Activated CD4-positive, CD25-positive, alpha-beta regulatory T cell treated with anti-CD3 and anti-CD28 coated beads, Interleukin-2, amount 50 U/mL, for 16 hours (primary cell): ENCODE measurements at places on chromosomes 2 and 18.

DNA sequence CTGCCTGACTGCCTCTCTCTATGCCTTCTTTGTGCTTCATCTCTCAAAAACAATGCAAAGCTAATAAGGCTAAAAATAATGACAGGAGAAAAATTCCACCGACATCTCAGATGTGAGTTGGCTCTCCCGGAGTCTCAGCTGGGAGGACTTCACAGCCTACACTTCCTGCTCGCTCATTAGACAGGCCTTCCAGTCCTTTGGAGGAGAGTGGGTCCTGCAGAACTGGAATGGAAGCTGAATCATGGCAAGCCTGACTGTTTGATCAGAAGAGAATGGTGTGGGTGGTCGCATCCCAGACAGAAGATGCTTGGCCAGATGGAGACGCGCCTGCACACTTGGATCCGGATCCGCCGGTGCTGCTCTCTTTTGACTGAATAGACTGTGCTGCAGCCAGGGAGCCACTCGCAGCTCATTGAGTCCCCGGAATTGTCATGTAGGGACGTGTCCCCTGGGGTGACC, 49.7 kb downstream of the TRIB2 start:
- DNase-seq, result no peak

- DNase-seq, result no peak
Measured at GRCh38 chr2:128374001-128374710, 55.5 kb upstream of the HS6ST1 start.

DNA sequence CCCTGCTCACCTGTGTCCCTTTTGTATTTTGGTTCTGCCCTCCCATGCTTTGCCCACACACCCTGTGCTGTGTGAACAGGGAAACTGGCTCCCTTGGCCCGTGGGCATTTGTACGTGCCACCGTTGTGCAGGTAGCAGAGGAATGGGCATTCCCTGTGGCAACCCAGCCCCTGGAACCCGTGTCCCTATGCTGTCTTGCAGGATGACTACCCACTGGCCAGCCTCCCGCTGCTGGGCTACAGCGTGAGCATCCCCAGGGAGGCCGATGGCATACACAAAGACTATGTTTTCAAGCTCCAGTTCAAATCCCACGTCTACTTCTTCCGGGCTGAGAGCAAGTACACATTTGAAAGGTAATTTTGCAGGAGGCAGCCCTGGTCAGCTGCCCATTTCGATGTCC, 15.3 kb downstream of the STK25 start:
- DNase-seq, result no peak

GRCh38 chr2:214005337-214005736, 405.5 kb upstream of the VWC2L start:
- DNase-seq, result no peak

DNA sequence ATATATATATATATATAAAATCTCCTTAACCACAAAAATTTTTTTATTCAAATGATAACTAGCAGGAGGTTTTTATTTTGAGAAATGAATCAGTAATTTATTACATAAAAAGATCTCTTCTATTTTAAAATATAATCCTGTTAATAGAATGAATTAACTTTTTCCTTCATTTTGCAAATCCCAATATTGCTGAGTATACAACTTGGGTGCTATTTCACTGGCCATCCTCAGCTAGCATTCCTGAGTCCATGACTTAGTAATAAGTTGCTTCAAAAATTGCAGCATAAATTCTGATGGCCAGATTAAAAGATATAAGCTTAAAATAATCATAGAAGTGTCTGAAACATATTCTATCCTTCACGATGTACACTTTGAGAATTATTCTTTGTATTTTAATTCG, 155.6 kb downstream of the FSIP2 start:
- no peak for DNase-seq

- no peak for DNase-seq
Measured at GRCh38 chr2:225458431-225459117, 59.1 kb downstream of the NYAP2 start.

DNA sequence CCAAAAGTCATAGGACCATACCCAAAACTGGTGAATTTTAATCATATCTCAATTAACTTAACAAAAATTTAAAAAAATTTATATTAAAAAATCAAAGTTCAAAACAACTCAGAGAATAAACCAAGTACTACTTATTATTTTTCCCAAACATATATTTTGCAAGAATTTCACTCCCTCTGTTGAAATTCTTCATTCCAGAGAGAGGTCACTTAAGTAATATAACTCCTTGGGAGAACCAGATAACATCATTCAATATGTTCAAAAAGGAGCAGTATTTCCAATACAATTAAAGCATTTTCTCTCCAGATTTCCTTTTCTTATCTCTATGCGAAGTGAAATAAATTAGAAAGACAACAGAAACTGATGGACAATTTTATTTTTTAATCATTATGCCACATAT, 165.9 kb upstream of the RND3 start:
- no peak for DNase-seq

- no peak for DNase-seq
Measured at GRCh38 chr2:73156539-73157124, 43.9 kb upstream of the RAB11FIP5 start.
